ENCODE measurements at places on chromosomes 16 and 17.
A peak's percentile ranks its signal among the peaks of the same experiment; 100 is the strongest.

GRCh38 chr17:49557312-49558024 lies 18.2 kb upstream of the NXPH3 start:
- DNase-seq, result peak; percentile 36

GRCh38 chr17:17722081-17722905 lies 41.0 kb downstream of the RAI1 start:
- DNase-seq, result no peak

DNA sequence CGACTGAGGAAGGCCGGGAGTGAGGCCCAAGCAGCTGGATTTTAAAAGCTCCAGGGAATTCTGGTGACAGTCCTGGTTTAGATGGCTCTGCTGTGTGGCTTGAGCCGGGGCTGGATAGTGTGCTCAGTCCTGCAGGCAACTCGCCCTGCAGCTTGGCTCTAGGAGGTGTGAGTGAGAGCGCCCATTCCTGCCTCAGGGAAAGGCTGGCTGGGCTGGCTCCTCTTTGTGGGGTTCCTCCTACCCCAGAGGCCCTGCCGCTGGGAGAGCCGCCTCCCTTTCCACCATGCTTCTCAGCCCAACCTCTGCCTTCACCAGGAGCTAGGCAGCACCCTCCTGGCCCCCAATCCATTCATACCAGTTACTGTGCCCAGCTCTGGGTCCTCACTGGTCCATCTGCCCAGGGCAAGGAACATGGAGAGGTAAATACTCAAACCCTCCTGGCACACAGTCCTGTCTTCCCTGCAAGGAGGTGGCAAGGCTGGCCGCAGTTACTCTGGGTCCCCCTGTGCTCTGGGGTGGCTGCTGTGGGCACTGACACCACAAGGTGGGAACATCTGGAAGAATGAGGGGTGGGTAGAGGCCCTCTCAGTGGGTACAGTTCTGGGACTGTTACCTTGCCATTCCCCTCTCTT lies 47.1 kb downstream of the VAC14 start:
- DNase-seq, result peak; percentile 66

- no peak for DNase-seq
Measured at GRCh38 chr16:80693553-80693952, 110.8 kb downstream of the CDYL2 start.

- no peak for DNase-seq
Measured at GRCh38 chr17:49944273-49944870, 24.6 kb upstream of the DLX4 start.

GRCh38 chr17:51372345-51373004 lies 112.1 kb downstream of the UTP18 start:
- DNase-seq, result no peak

DNA sequence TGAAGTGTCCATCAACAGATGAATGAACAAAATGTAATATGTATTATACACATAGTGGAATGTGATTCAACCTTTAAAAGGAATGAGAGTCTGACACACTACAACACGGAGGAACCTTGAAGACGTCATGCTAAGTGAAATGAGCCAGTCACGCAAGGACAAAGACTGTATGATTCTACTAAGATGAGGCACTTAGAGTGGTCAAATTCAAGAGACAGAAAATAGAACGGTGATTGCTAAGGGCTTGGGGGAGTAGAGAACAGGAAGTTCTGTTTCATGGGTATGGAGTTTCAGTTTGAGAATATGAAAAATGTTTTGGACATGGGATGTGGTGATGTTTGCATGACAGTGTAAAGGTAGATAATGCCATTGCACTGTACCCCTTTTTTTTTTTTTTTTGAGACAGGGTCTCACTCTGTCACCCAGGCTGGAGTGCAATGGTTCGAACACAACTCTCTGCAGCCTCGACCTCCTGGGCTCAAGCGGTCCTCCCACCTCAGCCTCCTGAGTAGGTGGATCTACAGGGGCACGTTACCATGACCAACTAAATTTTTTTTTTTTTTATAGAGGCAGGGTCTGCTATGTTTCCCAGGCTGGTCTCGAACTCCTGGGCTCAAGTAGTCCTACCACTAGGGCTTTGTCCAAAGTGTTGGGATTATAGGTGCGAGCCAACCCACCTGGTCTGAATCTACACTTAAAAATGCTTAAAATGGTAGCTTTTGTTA lies 2.9 kb upstream of the CCDC102A start:
- peak; percentile 45 for DNase-seq

DNA sequence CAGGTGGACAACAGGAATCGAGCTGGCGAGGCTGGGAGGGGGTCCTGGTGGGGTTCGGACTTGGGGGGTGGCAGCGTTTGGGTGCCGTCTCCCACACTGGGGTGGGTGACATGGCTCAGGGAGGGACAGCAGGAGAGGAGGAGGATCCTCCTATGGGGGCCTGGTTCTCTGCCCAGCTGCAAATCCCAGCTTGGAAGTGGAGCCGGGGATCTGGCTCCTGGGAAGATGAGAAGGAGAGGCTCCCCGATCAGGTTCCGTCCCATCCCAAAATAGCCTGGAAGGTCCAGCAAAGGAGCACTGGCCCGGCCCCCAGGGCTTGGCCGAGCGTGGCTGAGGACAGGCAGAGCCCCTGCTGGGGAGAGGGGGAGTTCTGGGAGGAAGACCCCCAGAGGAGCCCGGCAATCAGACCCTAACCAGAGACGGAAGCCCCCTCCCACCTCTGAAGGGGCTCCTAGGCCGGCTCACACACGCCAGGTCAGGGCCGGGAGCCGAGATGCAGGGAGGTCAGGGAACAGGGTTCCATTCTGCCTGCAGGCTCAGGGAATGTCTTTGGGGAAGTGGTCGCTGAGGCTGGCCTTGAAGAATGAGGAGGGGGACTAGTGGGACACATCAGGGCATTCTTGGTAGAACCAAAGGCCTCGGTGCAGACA lies 143.7 kb downstream of the ENGASE start:
- no peak for DNase-seq

GRCh38 chr17:29862127-29862526 lies 67.9 kb downstream of the SSH2 start:
- no peak for DNase-seq

DNA sequence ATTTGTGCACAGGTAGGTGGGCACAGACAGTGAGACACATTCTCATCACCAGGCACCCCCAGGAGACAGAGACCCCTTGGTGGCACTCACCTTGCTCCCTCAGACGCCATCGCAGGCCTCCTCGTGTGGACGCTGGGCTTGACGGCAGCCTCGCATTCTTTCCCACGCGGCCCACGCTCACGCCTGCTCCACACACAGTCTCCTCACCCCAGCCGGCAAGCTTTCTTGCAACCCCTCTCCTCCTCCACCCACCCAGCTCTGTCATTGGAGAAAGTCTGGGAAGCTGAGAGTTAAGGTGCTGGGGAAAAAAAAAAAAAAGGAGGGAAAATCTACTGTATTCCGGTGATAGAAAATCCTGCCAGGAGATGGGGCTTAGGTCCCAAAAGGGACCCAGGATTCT lies 14.8 kb downstream of the SGCA start:
- DNase-seq, result no peak

GRCh38 chr17:5120036-5120435 lies 4.2 kb downstream of the USP6 start:
- DNase-seq, result no peak

DNA sequence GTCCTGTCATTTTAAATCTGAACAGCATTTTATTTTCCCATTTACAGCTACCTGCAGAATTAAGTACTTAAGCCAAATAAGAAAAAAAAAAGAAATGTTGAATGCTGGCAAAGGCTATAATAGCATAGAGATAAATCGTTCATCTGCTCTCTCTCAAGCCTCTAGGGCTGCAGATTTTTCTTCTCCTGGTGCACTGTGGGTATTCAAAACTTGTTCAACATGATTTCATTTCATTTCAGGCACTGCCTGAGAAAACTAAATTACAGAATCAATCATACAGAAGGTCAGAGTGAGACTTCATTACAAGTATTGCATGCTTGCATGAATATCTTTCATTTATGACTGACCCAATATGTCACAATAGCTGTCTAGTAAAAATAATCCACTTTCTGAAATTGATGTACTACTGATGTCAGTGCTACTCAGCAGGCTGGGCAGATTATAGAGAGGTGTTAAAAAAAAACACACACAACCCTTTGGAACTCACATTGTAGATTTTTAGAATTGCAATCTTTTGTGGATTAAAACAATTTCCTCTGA lies 86.2 kb downstream of the TOX3 start:
- DNase-seq, result no peak

DNA sequence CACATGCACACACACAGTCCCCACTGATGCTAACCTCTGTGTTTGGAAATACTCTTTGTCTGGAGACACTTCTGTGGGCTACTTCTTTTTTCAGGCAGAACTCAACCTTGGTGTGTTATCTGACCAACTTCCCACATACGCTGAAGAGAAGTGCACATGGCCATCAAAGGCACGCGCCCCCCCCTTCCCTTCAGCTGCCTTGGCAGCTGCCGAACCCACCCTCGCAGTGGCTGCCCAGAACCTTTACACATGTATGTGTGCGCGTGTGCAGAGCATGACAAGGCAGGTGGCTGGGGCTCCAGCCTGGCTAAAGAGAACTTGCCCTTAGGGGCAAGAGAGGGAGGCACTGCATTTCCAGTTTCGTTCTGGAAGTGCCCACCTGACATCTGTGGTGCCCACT lies 3.9 kb downstream of the RAPGEFL1 start:
- peak; percentile 20 for DNase-seq

DNA sequence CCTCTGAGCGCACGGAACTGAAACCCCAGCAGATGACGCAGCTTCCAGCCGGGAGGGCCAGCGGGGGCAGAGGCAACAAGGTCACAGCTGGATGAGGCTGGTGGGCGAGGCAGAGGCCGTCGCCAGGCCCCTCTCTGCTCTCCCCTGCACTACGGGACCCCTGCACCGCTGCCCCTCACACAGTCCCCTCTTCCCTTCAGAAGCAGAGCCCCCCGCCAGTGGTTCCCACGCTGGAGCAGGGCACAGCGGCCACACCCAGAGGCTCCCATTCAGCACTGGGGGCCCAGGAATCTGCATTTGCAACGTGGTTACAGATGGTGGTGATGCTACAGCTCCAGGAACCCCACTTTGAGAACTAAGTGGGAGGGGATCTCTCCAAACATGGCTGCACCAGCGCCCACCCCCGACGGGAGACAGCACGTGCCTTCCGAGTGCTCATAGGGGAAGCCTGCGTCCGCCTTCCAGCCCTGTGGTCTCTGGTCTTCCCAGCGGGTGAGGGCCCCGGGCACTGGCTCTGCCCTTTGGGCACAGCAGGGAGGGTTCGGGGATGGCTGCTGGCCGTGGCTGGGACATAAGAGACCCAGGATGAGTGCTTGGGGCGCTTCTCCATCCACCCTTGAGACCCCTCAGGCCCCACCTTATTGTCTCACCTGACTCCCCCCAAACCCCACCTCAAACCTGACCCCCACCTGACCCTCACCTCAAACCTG lies 4.7 kb upstream of the RAB40B start:
- no peak for DNase-seq

DNA sequence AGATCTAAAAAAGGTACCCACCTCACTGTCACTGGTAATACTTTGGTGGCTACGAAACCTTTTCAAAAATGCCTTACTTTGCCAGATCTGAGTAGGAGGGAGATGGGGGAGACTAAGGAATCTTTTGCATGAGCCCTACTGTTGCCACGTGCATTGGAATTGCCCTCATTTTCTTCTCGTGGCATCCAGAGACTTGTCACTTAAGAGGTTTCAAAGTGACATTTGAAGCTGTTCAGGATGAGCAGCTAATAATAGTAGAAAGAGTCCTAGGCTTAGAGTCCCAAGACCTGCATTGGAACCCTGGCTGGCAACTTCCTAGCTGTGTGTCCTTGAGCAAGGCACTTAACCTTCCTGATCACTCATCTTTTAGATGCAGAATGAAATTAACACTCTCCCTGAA lies 43.5 kb downstream of the GPRC5B start:
- no peak for DNase-seq

GRCh38 chr17:18252160-18252559 lies 6.4 kb downstream of the FLII start:
- no peak for DNase-seq

GRCh38 chr17:48732688-48733629 lies 4.4 kb upstream of the HOXB13 start:
- no peak for DNase-seq

GRCh38 chr16:65024767-65025178 lies 97.1 kb downstream of the CDH11 start:
- DNase-seq, result no peak

DNA sequence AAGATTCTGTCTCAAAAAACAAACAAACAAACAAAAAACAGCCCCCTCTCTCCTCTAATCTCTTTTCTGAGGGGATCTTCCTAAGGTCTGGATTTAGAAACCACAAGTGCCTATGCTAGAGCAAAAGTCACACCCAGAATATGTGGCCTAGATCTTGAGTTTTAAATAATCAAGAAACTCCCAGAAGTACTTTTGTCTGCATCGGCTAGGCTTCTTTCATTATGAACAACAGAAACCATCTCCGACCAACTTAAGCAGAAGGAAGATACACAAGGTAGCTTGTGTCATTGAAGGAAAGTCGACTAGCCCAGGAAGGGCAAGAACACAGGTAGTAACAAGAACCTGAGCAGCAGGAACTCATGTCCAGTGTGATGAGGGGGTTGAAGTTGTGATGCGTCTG lies 73.9 kb upstream of the KIFC3 start:
- DNase-seq, result no peak

DNA sequence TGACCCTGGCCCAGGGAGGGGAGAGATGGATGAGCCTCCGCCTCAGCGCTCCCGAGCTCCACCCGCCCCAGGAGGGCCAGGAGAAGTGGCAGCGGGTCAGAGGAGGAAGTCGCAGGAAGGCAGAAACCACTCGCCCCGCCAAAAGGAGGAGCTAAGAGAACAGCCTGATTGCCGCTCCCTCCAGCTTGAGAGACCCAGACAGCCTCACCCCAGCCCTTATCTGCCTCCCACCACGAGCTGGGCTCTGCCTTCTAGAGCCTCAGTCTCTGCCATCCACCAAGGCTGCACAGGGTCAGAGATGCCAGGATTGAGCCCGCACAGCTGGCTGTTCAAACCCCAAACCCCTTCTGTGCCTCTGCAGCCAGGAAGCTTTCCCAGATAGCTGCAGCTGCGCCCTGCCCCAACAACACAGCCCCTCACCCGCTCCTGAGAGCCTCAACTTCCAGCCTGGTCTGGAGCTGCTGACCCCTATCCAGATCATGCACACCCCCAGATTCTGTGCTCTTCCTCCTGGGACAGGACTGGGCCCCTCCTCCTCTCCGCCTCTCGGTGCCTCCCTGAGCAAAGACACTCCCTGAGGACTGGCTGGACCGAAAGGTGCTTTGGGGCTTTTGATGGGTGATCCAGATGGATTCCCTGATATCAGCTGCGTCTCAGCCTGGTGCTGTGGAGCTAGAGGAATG lies 1.0 kb upstream of the ATP2A3 start:
- DNase-seq, result peak; percentile 93

- DNase-seq, result no peak
Measured at GRCh38 chr17:51120357-51120738, 320 bp downstream of the SPAG9 start.

GRCh38 chr17:64938925-64939474 lies 19.7 kb upstream of the LRRC37A3 start:
- DNase-seq, result peak; percentile 88

DNA sequence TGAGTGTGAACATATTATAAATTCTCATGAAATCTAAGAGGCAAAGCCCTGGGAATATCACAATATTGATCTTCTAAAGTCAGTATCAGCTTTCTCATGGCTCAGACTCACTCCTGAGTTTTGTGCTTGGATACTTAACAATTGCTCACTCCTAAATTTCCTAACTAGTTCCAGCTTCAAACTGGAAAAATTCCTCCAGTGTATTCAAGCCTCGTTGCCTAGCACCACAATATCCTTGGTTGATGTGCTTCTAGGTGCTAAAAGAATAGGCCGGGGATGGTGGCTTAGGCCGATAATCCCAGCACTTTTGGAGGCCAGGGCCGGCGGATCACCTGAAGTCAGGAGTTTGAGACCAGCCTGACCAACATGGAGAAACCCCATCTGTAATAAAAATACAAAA lies 62.5 kb downstream of the XYLT1 start:
- DNase-seq, result no peak

- DNase-seq, result no peak
Measured at GRCh38 chr16:75821117-75821516, 94.8 kb upstream of the CPHXL start.
